Ammon's horn (tissue), 1 donor: ENCODE measurements at places on chromosomes 7 and 10.

- DNase-seq = no peak
Observed at GRCh38 chr7:116792813-116793212, 69.6 kb upstream of the CAPZA2 start.

GRCh38 chr10:61001731-61002122, 57.7 kb upstream of the RHOBTB1 start:
- DNase-seq = no peak

DNA sequence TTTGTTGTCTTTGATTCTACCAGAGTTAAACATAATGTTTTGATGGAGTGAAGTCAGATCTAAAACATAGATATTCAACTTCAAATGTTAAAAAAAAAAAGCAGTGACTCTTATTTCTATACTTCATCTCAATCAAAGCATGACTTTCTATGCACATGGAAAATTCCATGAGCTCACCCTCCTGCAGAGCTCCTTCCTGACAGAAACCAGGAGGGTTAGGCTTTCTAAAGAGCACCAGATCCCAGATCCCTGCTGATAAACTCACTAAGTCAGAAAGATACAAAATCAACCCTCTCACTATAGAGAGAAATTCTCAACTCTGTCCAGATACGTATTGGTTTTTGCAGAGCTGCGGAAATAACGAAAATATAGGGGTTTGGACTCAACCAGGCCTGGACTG, 122.6 kb downstream of the FAM107B start:
- DNase-seq = no peak

DNA sequence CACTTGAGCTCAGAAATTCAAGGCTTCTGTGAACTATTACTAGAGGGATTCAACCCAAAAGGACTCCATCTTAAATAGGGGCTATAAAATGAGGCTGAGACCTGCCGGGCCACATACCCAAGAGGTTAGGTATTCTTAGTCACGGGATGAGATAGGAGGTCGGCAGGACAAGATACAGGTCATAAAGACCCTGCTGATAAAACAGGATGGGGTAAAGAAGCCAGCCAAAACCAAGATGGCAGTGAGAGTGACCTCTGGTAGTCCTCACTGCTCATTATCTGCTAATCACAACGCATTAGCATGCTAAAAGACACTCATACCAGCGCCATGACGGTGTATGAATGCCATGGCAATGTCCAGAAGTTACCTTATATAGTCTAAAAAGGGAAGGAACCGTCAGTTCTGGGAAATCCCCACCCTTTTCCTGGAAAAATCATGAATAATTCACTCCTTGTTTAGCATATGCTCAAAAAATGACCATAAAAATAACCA, 101.2 kb upstream of the TRIM24 start:
- DNase-seq = no peak

DNA sequence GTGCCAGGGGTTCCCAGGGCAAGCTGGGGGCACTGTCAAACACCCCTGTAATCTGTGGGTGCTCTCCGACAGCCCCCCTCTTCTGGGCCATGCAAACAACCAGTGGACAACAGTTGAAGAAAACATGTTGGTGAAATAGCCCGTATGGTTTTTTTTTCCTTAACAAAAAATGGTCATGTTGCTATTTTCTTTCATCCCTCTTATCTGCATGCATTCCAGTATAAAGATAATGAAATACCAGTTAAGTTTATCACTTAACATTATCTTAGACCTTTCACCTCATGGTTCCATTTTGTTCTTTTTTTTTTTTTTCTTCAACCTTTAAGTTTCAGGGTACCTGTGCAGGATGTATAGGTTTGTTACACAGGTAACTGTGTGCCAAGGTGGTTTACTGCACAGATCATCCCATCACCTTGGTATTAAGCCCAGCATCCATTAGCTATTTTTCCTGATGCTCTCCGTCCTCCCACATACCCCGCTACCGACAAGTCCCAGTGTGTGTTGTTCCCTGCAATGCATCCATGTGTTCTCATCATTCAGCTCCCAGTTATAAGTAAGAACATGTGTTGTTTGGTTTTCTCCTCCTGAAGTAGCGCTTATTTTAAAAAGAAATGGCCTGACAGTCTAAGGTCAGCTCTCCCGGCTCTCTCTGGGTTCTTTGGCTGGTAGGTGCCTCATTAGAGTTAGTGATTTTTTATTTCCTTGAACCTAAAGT, 110.1 kb downstream of the NRP1 start:
- no peak for DNase-seq

DNA sequence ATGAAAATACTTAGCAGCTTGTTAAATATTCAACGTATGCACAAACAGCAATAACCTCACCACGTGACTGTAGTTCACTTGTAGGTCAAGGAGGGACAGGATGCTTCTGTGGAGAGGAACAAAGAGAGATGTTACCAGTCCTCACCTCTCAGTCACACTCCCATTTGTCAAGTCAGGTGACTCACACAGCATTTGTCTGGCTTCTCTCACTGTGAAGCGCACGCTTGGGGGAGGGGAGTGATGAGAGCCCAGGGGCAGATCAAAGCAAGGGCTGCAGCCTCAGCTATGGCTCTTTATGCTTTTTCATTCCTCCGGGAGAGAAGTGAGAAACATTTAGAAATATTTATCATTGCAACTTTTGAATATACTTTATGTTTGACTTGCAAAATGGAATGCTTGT, 2.9 kb upstream of the RBM20 start:
- no peak for DNase-seq

DNA sequence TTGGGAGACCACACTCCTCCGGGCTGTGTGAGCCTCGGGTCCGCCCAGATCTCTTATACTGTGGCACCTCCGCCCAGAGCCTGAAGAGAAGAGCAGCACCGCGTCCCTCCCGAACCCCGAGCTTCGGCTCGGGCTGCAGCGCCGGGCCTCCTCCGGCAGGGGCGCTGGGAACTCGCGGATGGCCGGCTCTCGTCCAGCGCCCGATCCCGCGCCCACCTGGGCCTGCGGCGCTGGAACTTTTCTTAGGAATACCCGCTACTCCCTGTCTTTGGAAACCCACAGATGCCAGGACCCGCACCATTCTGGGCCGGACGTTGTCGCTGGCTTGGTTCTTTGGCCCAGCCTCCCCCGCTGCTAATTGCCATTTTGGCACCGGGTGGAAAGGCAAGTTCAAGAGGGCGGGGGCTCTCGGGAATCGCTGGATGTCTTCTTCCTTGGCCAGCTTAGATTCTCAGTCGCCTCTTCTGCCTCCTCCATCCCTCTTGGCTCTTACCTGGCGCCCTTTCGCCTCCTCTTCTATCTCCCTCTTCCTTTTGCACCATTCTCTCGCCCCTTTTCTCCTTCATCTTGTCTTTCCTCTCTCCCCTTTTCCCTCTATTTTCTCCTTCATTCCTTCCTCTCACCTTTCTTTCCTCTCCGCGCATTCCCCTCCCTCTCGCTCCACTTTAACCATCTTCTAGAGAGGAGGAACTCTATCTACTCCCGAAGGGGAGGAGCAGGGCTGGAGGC, 2.1 kb upstream of the SORCS3 start:
- no peak for DNase-seq

DNA sequence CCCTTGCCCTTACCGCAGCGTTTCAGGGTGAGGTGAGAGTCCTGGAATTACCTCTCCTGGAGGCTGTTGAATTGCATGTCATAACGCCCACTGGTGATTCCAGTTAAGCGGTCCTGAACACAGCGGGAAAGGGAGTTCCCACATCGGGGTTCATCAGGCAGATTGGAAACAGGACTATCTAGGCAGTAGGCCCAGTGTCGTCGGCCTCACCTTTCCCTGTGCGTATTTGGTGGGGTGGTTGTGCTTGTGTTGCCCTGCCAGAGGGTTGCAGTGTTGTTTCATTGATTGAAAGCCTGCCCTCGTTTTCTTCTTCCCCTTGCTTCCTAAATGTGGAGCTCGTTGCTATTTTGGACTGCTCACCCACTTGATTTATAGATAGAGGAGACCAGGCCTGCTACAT, 10.6 kb upstream of the SUN1 start:
- no peak for DNase-seq

GRCh38 chr7:129122751-129123509, 21.6 kb upstream of the TSPAN33 start:
- DNase-seq = peak; percentile 29

DNA sequence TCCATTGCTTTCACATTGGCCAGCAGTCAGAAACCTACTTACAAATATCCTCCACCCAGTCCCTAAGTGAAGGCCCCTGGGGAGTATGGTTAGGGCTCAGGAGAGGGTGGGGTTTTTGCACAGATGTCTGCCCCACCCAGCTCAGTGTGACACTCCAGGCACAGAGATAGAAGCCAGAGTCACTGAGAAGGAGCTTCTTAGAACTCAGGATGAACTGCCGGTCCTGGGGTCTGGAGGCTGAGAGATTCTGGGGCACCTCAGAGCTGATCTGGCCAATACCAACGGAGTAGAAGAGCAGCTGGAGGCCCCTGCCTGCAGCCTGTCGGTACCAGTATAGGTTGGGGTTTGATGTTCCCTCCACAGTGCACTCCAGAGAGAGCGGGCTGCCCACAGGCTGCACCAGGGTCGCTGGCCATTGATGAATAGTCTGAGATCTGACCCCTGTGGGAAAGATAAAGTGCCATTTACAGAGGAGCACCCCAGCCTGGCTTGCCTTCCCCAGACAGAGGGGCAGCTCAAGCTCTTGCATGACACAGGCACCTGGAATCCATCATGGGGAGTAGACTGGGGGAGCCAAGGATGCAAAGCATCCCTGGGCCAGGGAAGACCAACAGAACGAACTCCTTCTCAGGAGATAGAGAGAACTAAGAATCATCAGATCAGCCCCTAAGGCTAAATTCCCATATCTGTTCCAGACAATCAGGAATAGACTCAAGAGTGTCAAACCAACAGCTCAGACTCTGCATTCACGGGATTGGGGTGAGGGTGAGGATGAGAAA, 41.9 kb downstream of the PRSS2 start:
- DNase-seq = no peak

DNA sequence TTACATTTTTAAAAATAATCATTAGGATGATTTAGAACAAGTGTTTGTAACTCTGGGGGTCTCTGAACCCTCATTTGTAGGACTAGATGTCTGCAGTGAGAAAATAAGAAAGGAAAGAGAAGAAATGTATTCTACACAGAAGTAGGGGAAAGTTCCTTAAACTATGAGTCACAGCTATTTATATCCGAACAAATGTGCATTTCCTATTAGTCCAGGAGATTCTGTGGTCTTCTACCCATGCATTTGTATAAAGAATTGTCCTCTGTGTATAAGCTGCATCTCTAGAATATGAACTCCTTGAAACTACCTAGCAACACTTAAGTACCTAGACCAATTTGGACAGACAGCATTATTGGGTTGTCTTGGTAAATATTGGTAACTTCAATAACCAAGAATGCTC, 15.9 kb upstream of the CD36 start:
- no peak for DNase-seq

DNA sequence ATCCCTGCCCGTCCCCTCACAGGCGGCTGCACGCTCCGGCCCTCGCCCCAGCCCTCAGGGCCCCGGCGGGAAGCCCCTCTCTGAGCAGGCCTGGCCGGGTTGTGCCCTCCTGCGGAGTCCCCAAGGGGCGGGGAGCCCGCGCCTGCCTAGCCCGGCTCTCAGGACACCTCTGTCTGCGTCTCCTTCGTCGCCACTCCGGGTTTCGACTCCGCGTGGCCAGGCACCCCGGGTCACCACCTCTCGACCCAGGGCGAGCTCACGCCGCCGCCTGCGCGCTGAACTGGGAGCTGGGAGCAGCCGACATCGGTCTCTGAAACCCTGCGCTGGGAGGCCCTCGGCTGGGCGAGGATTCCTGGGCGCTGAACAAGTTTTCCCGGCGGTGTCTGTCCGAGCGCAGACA, 6.2 kb upstream of the OGDHL start:
- DNase-seq = no peak

DNA sequence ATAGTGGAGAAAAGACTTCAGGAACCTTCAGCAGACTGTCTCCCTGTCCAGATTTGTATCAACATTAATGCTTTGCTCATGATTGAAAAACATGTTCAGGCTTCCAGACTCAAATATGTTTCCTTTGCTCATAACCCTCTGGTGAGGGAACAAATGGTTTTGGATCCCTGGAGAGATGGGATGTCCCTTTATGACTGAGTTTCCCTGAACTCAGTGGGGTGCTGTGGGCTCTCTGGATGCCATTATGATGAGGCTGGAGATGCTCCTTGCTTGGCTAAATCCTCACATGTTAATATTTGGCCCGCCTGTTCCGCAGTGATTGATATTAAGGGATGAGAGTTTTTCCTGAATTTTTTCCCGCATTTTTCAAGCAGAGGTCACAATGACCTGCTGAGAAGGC, 749.4 kb downstream of the SUGCT start:
- no peak for DNase-seq

GRCh38 chr10:77943121-77943901, 16.8 kb upstream of the DLG5 start:
- peak; percentile 50 for DNase-seq

GRCh38 chr7:12569673-12570072, 847 bp upstream of the SCIN start:
- no peak for DNase-seq

- DNase-seq = no peak
Observed at GRCh38 chr7:3879355-3880075, 578.5 kb downstream of the SDK1 start.

- no peak for DNase-seq
Observed at GRCh38 chr10:13865758-13866491, 279.2 kb downstream of the PRPF18 start.

DNA sequence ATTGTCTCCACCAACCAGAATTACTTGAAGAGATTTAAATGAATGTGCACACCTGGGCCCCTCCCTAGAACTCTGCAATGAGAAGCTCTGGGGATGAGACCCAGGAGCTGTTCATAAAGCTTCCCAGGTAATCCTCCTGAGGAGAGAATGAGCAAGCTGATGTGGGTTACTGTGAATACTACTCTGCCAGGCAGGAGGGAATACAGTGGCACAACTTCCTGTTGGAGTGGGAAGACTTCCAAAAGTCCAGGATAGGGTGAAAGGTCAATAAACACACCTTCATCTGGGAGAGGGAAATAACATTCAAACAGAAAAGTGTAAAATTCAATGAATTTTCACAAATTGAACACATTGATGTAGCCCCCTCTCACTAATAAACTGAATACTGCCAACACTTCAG, 351.4 kb downstream of the ABCA13 start:
- DNase-seq = no peak

- DNase-seq = no peak
Observed at GRCh38 chr10:33706191-33706590, 371.7 kb upstream of the NRP1 start.

DNA sequence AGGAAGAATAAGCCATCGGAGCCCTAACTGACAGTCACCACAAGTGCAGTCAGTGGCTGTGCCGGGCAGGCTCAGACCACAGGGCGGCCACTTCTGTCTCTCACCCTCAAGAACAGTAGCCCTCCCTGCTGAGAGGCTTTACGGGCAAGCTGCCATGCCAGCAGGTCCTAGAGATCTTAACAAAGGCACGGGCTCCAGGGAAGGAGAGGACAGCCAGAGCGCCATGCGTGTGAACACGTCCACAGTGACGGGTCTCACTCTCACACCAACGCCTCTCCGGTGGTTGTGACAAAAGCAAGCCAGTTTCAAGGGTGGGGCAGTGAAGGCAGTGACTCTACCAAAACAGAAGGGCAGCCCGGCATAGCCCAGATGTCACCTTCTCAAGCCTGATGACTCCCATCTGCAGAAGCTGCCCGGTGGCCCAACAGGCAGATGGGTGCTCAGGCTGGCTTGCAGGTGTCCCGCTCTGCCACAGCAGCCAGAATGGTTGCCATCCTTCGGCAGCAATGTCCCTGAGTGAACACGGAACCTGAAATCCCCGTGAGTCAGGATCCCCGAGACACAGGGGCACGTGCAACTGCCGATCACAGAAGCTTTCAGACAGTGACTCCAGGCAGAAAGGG, 102.0 kb downstream of the FAM53B start:
- DNase-seq = no peak
